ENCODE measurements at places on chromosomes 2 and 18.

DNA sequence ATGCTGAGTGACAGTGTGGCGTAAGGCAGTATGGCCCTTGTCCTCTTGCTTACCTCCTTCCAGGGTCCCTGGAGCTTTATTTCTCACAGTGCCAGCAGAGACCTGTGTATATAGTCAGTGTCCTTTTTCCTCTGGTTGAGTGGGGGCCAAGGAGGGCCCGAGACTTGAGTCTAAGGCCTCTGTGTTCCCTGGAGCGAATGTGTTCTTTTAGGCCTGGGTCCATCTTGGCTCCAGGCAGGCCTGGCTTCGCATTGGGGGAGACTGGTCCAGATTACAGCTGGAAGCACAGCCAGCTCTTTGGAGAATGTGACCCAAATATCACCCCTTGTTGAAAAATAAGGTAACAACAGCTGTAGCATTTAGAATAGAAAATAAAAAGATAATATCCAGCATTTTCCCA, 5.0 kb downstream of the VAMP5 start:
- H3K27me3 ChIP-seq = no peaks in the 10 kb centered on the region
- H3K4me3 ChIP-seq = no peak overlapping the region

- H3K27ac ChIP-seq = no peak overlapping the region
- no peak overlapping the region for H3K4me3 ChIP-seq
- DNase-seq = no peak
- no peaks in the 10 kb centered on the region for H3K27me3 ChIP-seq
- no peaks in the 10 kb centered on the region for H3K4me1 ChIP-seq
- H3K36me3 ChIP-seq = no peaks in the 10 kb centered on the region
Measured at GRCh38 chr2:122525336-122525735, 769.9 kb downstream of the TSN start.

GRCh38 chr2:131121464-131121863, 16.3 kb downstream of the PLEKHB2 start:
- H3K27me3 ChIP-seq = no peaks in the 10 kb centered on the region
- no peak for DNase-seq
- no peak overlapping the region for H3K4me3 ChIP-seq
- peaks cover 17% of the 10 kb centered on the region for H3K4me1 ChIP-seq

DNA sequence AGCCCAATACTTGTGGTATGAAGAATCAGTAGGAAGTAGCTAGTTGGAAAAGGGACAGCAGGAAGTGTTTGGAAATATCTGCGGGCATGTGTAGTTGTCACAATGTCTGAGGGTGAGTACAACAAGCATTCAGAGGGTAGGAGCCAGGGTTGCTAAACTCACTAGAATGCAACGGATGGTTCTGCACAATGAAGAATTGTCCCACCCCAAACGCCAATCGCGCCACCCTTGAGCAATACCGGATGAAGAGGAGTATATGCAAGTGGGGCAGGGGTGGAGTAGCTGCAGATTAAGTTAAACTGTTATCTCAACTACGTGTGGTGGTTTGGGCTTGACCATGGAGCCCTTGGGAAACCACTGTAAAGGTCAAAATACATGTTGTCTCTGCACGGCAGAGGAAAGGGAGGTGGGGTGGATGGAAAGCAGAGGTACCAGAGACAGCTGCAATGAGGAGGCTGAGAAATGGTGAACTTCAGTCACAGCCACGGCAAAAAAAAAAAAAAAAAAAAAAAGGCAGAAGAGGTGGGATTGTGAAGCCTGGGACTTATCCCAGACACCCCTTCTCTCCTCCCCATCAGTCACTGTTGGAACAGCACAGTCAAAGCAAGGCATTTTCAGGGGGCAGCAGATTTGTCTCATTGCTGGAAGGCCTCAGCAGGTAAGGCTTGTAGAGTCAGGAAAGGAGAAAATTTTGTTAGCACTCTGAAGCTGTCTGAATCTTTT, 5.2 kb downstream of the CCL20 start:
- H3K36me3 ChIP-seq = peaks cover 7% of the 10 kb centered on the region
- DNase-seq = no peak
- no peak overlapping the region for H3K4me3 ChIP-seq
- H3K27ac ChIP-seq = peak overlapping the region; percentile 61
- peaks cover 27% of the 10 kb centered on the region for H3K4me1 ChIP-seq
- peaks cover 28% of the 10 kb centered on the region for H3K27me3 ChIP-seq

- no peaks in the 10 kb centered on the region for H3K36me3 ChIP-seq
- no peak for DNase-seq
- no peak overlapping the region for H3K27ac ChIP-seq
- H3K27me3 ChIP-seq = no peaks in the 10 kb centered on the region
Measured at GRCh38 chr2:12287220-12287751, 429.4 kb upstream of the TRIB2 start.

GRCh38 chr18:28112056-28112470, 64.9 kb downstream of the CDH2 start:
- H3K27ac ChIP-seq = no peak overlapping the region
- no peak for DNase-seq
- H3K4me1 ChIP-seq = no peaks in the 10 kb centered on the region
- no peaks in the 10 kb centered on the region for H3K27me3 ChIP-seq
- no peaks in the 10 kb centered on the region for H3K36me3 ChIP-seq

GRCh38 chr2:9991829-9992273, 40.4 kb downstream of the GRHL1 start:
- peaks cover 8% of the 10 kb centered on the region for H3K27me3 ChIP-seq
- DNase-seq = no peak
- no peak overlapping the region for H3K4me3 ChIP-seq
- no peak overlapping the region for H3K27ac ChIP-seq

DNA sequence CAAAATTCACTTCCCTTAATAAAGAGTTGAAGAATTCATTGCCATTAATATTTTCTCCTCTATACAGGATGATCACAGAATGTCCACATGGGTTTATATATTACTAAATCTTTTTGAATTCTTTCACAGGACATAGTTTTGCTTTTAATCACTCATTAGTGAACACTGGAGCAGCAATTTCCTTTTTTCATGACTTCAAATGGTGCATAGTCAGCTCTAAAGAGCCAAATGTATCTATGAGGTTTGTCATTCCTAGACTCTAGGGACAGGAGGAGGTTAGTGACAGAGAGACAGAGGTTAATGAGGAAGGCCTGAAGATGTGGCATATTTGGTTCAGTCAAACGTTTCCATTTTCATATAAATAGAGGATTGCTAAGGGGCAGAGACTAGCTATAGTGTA, 111.8 kb downstream of the FSHR start:
- no peak for DNase-seq
- no peaks in the 10 kb centered on the region for H3K36me3 ChIP-seq
- no peak overlapping the region for H3K4me3 ChIP-seq
- H3K27ac ChIP-seq = no peak overlapping the region
- no peaks in the 10 kb centered on the region for H3K27me3 ChIP-seq

- no peak overlapping the region for H3K4me3 ChIP-seq
- peaks cover 8% of the 10 kb centered on the region for H3K4me1 ChIP-seq
- DNase-seq = no peak
- H3K27ac ChIP-seq = no peak overlapping the region
- H3K36me3 ChIP-seq = peaks cover 2% of the 10 kb centered on the region
- H3K27me3 ChIP-seq = no peaks in the 10 kb centered on the region
Measured at GRCh38 chr18:3982541-3982940, 472.6 kb downstream of the DLGAP1 start.

DNA sequence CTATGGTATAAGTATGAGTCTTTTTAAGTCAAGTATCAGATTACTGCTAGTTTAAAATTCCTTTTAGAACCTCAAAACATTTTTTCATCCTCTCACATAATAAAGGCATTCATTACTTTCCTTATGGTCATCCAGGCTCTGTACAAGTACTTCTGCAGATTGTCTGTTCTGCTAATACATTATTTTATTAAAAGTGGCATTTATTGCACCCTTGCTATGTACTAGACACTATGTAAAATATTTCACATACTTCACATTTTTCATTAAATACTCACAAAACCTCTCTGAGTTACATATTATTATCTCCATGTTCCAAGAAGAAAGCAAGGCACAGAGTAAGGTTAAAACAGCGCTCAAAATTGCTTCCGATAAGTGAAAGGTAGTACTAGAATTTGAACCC, 84.1 kb downstream of the RAPH1 start:
- no peaks in the 10 kb centered on the region for H3K36me3 ChIP-seq
- no peak overlapping the region for H3K4me3 ChIP-seq
- no peak overlapping the region for H3K27ac ChIP-seq
- no peak for DNase-seq

DNA sequence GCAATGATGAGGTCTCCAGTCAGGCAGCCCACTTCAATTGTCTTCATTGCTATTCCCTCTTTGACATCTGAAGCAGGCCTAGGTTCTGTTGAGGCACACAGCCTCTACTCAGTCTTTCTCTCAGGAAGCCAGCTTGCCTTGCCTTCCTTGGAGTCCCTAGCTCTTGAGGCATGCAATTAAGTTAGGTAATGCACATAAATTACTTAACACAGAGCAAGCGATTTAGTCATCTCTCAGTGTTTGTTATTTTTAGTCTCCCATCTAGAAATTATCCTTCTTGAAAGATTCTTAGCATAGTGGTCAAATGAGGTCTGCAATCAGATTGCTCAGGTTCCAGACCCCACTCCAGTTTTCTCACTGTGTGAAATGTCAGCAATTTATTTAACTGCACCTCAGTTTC, 32.0 kb downstream of the SULT1C4 start:
- H3K4me3 ChIP-seq = no peak overlapping the region
- H3K4me1 ChIP-seq = no peaks in the 10 kb centered on the region
- H3K27me3 ChIP-seq = no peaks in the 10 kb centered on the region
- no peak overlapping the region for H3K27ac ChIP-seq
- H3K36me3 ChIP-seq = peaks cover 2% of the 10 kb centered on the region
- DNase-seq = no peak

DNA sequence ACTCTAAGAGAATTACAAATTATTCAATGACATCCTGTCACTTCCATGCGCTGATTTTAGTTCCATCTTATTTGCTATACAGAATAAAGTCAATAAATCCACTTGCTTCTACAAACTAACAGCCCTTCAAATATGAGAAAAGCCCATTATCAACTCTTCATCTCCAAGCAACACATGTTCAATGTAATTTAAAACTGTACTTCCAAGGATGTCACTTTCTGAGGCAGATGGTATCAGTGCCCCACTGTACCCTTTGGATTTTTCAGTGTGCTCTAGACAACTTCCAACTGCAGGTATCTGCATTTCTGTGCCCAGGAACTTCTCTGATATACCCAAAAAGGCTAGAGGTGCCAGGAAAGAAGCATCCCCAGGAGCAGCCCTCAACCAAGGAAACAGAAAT, 87.6 kb downstream of the SMAD2 start:
- H3K4me3 ChIP-seq = no peak overlapping the region
- H3K36me3 ChIP-seq = peaks cover 40% of the 10 kb centered on the region
- no peak for DNase-seq
- H3K27me3 ChIP-seq = no peaks in the 10 kb centered on the region
- H3K27ac ChIP-seq = no peak overlapping the region

GRCh38 chr2:239965318-239965717, 59.8 kb downstream of the NDUFA10 start:
- H3K4me1 ChIP-seq = no peaks in the 10 kb centered on the region
- no peak overlapping the region for H3K4me3 ChIP-seq
- no peak overlapping the region for H3K27ac ChIP-seq
- H3K27me3 ChIP-seq = no peaks in the 10 kb centered on the region
- H3K36me3 ChIP-seq = peaks cover 35% of the 10 kb centered on the region
- DNase-seq = no peak

GRCh38 chr2:31234683-31235503, 941 bp downstream of the EHD3 start:
- H3K4me1 ChIP-seq = peaks cover 14% of the 10 kb centered on the region
- no peak overlapping the region for H3K27ac ChIP-seq
- H3K36me3 ChIP-seq = no peaks in the 10 kb centered on the region
- H3K4me3 ChIP-seq = peak overlapping the region; percentile 42
- no peaks in the 10 kb centered on the region for H3K27me3 ChIP-seq

DNA sequence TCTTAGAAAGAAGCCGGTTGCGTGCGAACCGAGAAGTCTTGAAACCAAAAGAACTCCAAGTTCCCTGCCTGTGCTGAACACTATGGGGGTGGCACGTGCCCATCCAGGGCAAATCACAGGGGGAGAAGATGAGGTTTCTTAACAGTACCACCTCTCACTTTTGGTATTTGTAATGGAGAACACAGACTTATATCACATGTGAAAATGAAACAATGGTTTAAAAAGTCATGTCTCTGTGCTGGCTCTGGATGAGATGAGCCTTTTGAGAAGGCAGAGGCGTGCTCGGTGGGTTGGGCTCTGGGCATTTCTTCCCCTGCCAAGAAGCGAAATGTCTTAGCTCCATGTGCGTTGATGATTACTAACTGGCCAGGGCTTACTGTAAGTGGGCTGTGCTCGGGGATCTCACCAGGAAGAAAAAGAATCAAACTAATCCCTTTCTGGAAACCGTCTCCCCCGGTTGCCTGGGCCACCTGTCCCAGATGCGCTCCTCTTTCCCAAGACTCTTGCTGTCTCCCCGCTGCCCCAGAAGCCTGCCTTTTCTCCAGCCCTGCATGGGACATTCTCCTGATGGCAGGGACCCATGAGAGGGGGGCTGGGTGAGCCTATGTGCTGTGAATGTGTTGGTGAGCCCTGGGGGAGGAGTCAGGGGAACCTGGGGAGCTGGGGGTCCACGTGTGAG, 252.9 kb downstream of the PRKCE start:
- no peaks in the 10 kb centered on the region for H3K36me3 ChIP-seq
- peaks cover 2% of the 10 kb centered on the region for H3K4me1 ChIP-seq
- no peak overlapping the region for H3K27ac ChIP-seq
- H3K27me3 ChIP-seq = no peaks in the 10 kb centered on the region
- DNase-seq = no peak
- H3K4me3 ChIP-seq = no peak overlapping the region

GRCh38 chr2:54052825-54053718, 62.3 kb upstream of the ACYP2 start:
- H3K27ac ChIP-seq = peak overlapping the region; percentile 69
- DNase-seq = no peak
- peaks cover 14% of the 10 kb centered on the region for H3K36me3 ChIP-seq

DNA sequence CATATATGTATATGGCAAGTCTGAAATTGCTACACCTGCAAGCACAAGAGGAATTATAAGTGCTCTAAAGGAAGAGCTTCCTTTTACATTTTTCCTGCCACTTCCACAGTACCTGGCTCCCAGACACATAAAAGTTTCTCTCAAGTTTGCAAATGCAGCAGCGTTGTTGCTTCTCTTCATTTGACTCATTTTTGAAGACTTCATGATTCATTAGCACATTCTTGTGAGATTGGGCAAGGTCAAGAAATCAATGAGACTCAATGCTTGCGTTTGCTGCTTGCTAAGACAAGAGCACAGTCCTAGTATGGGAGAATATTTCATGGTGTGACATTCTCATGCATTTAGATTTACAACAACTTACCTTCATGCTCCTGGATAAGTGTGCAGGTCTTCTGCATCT, 42.6 kb upstream of the PDCL3 start:
- H3K4me1 ChIP-seq = no peaks in the 10 kb centered on the region
- no peak overlapping the region for H3K4me3 ChIP-seq
- no peaks in the 10 kb centered on the region for H3K36me3 ChIP-seq
- no peak for DNase-seq
- peaks cover 3% of the 10 kb centered on the region for H3K27me3 ChIP-seq
- no peak overlapping the region for H3K27ac ChIP-seq
